ENCODE measurements at places on chromosomes 7 and 10.

GRCh38 chr7:152395112-152395511, 40.7 kb downstream of the KMT2C start:
- DNase-seq, result no peak

DNA sequence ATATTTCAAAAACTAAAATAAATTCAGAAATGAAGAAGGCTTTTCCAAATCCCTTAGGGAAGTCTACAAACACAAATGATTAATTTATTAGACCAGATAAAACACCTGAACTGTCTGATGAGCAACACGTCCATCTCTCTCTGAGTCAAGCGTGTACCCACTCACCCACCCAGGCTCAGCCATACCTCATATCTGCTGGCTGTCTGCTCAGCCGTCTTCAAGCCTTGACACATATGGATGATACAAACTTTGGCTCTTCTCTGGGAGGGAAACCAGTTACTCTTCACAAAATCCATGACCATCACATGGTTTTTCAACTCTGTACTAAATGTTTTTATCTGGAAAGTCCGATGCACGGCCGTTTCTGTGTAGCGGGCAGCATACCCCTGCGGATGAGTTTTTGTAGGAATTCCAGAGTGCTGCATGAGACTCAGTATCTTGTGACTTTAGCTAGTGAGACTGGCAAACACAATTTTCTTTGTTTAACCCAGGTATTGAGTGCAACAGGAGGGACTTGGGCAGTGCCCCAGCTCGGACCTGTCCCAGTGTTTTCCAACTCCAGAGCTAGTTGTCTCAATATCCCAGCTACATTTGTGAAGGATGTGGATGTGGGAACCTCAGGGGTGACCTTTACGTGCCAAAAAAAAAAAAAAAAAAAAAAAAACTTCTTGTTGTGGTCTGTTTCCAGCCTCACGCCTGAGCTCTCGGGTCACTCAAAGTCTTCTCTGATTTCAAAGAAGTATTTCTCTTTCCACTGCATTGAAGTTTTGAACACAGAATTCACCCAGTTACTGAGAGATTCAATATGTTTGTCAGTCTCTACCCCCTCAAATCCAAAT, at the start of gene C10orf90:
Gene C10orf90 (minus strand): TSS at position 638 of the 839 bp plus-strand sequence. CDS start 213 bp downstream, at position 425.
- no peak for DNase-seq

GRCh38 chr10:129402459-129402858, 64.6 kb upstream of the MGMT start:
- DNase-seq, result no peak

DNA sequence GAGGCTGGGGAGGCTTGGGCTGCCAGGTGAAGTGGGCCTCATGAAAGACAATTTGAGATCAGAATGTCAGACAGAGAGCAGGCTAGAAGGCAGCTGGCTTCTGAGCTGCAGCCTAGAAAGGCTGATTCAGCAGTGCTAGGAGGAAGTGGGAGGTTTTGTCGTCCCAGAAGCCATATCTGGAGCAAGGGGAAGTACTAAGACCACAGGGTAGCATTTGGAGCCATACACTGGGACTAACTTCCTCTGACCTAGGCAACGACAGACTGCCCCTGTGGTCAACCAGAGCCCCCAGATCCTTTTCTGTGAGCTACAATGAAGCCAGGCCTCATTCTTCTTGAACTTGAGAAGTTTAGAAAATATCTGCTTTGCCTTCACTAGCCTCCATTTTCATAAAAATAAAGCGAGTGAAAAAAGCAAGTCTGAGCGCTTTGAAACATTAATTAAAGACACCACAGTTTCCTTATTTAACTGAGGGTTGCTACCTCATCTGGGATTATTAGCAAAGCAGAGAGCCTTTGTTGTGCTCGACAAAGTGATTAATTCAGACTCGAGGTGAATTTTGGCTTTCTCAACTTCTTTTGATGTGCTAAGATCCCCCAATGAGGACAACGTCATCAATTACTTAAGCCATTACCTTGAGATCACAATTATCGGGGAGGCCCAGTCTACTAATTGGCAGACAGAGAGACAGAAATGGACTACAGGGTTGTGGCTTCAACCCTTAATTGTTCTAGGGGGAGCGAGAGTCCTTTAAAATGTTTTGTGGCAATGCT, 26.6 kb downstream of the TBXAS1 start:
- DNase-seq, result peak; percentile 34

DNA sequence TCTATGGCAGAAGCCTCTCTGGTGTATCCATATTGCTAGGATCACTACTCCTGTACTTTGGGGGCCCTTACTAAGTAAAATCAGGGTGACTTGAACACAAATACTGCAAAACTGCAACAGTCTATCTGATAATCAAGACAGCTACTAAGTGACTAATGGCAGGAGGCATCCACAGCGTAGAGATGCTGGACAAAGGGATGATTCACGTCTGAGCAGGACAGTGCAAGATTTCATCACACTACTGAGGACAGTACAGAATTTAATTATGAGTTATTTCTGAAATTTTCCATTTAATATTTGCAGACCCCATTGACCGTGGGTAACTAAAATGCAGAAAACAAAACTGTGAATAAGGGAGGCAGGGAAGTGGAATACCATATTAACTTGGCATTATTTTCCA, 10.4 kb downstream of the CUL2 start:
- DNase-seq, result no peak
